ENCODE measurements at places on chromosomes 4 and X.

DNA sequence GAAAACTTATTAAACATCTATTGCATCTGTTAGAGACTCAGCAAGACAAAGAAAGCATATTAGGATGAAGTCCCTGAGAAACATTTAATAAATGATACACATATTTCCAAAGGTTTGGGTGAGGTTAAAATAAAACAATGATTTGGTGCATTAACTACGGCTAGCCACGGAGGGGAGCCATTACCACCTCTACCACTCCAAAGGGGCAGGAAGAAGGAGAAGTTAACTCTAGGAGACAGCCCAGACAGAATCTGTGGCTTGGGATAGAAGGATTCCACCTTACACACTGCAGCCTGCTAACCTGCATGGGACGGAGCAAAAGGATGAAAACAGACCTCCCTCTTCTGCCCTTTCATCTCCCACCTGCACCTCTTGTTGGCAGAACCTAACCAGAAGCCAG is 189.1 kb upstream of the C1QTNF7 start:
- ATAC-seq, result peak; percentile 45
- no peaks in the 10 kb centered on the region for H3K36me3 ChIP-seq
- no peak overlapping the region for H3K4me3 ChIP-seq
- peaks cover 8% of the 10 kb centered on the region for H3K4me1 ChIP-seq
- no peaks in the 10 kb centered on the region for H3K27me3 ChIP-seq
- H3K27ac ChIP-seq, result no peak overlapping the region

DNA sequence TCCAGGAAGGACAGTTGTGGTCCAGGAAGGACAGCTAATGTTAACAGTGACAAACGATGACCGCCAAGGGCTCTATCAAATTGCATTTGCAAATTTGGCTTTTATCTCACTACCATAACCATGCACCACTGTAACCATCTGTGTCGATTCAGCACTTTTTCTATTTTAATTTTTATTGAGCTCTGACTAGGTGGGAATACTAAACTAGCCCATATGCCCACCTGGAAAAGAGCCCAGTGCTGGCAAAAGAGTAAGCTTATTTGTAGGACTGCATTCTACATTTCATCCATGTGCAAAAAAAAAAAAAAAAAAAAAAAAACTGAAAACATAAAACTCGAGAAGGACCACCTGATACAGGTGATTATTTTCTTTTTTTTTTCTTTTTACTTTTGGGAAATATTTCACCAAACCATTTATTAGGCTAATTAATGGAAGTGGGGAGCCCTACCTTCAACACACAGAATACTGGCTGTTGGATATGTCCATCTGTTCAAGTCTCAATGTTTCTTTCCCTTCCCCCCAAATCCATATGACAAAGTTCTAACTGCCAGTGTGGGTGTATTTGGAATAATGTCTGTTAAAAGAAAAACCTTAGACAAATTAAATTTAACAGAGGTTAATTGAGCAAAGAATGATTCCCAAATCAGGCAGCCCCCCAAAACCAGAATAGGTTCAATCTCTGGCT is 99.5 kb upstream of the MXRA5 start:
- no peak overlapping the region for H3K4me3 ChIP-seq
- no peak overlapping the region for H3K27ac ChIP-seq
- H3K36me3 ChIP-seq, result no peaks in the 10 kb centered on the region

- H3K4me1 ChIP-seq, result no peaks in the 10 kb centered on the region
- H3K36me3 ChIP-seq, result no peaks in the 10 kb centered on the region
- H3K27ac ChIP-seq, result no peak overlapping the region
- no peak overlapping the region for H3K4me3 ChIP-seq
- ATAC-seq, result no peak
Measured at GRCh38 chrX:29471829-29472228, 743.5 kb upstream of the MAGEB2 start.

GRCh38 chr4:173827707-173828106 is 297.7 kb upstream of the HAND2 start:
- no peaks in the 10 kb centered on the region for H3K4me1 ChIP-seq
- ATAC-seq, result no peak
- H3K27me3 ChIP-seq, result peaks cover 8% of the 10 kb centered on the region

DNA sequence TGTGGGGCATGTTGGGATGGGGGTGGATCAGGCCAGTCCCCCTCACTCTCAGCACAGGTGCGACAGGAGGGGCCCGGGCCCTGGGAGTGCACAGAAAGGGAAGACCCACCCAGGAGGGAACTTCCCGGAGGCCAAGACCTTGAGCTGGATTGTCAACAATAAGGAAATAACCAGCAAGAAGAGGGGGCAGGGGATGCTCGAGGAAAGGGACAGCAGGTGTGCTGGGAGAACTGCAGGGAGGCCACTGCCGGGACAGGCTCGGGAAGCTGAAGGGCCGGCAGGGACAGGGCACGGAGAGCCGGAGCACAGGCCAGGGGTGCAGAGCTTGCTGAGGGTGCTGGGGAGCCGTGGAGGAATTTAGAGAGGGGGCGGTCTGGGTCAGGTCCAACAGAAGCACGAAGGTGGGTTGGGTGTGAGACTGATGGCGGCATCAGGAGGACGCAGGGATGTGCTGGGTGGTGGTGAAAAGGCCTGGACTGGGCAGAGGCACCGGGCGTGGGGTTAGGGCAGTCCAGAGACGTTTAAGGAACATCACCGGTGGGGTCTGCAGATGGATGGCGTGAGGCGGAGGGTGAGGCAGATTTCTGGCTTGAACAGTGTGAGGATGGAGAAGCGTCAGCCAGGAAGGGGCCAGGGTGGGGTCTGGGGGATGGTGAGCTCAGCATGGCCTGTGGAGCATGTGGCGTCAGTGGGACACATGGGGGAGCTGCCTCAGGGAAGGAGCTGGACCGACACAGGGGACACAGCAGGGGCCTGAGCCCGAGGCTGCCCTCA is 54.8 kb downstream of the ADRA2C start:
- H3K4me1 ChIP-seq, result peaks cover 4% of the 10 kb centered on the region
- H3K27ac ChIP-seq, result no peak overlapping the region
- no peak for ATAC-seq
- peaks cover 7% of the 10 kb centered on the region for H3K27me3 ChIP-seq

GRCh38 chr4:116444117-116444516 is 641.3 kb downstream of the TRAM1L1 start:
- no peak for ATAC-seq
- no peaks in the 10 kb centered on the region for H3K4me1 ChIP-seq
- no peak overlapping the region for H3K27ac ChIP-seq
- no peaks in the 10 kb centered on the region for H3K27me3 ChIP-seq

DNA sequence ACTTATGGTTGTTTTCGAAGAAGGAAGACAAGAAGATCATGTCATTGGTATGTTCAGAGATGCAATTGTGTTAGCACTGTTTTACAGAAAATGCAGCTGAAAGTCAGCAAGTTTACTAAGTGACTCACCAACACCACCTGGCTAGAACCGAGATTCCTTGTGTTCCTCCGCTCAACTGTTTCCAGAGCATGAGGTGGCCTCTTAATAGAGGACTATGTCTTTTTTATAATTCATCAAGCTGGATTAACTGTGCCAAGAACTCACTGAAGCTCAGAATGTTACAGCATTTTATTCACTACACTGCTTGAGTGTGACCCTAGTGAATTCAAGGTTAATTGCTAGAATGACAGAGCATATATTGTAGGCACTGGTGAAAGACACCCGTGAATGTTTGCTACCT is 1573.5 kb upstream of the TENM3 start:
- no peaks in the 10 kb centered on the region for H3K4me1 ChIP-seq
- H3K4me3 ChIP-seq, result no peak overlapping the region
- no peak overlapping the region for H3K27ac ChIP-seq

GRCh38 chr4:5772528-5773270 is 61.7 kb downstream of the EVC start:
- H3K4me1 ChIP-seq, result no peaks in the 10 kb centered on the region
- no peak overlapping the region for H3K4me3 ChIP-seq
- no peak for ATAC-seq
- H3K36me3 ChIP-seq, result no peaks in the 10 kb centered on the region

DNA sequence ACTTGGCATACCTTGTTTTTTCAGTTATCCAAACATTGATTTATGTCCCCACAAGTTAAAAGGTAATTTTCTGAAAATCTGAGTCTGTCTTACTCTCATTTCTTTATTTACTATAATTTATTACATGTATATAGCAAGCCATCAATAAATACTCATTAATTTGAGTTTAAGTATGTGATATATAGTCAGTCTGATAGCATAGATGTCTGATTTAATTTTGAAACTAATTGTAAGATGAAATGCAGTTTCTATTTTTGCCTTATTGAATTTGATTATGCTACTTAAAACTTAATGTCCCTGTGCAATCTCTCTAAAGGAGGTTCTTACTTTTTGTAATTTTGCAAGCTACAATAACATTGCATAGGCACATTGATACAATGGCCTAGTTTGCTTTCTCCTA is 2418.6 kb downstream of the ARAP2 start:
- no peaks in the 10 kb centered on the region for H3K36me3 ChIP-seq
- ATAC-seq, result no peak
- H3K4me1 ChIP-seq, result no peaks in the 10 kb centered on the region
- no peak overlapping the region for H3K27ac ChIP-seq
- no peak overlapping the region for H3K4me3 ChIP-seq

DNA sequence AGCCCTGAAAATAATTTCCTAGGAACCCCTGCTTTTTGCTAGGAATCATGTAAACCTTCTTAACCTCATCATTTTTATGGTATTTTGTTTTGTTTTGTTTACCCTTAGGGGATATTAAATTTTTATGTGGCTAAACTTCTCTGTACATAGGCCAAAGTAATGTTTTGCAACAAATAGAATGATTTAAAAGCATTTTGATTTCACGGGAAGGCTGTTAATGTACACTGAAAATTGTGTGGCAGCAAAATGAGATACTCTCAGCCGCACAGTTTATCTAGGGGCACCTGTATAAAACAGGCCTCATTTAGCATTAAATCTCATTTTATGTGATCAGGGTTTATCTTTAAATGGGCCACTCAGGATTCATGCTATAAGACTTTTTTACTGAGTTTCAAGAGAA is 175.0 kb downstream of the ANTXR2 start:
- H3K36me3 ChIP-seq, result no peaks in the 10 kb centered on the region
- H3K4me1 ChIP-seq, result no peaks in the 10 kb centered on the region
- no peak overlapping the region for H3K27ac ChIP-seq

DNA sequence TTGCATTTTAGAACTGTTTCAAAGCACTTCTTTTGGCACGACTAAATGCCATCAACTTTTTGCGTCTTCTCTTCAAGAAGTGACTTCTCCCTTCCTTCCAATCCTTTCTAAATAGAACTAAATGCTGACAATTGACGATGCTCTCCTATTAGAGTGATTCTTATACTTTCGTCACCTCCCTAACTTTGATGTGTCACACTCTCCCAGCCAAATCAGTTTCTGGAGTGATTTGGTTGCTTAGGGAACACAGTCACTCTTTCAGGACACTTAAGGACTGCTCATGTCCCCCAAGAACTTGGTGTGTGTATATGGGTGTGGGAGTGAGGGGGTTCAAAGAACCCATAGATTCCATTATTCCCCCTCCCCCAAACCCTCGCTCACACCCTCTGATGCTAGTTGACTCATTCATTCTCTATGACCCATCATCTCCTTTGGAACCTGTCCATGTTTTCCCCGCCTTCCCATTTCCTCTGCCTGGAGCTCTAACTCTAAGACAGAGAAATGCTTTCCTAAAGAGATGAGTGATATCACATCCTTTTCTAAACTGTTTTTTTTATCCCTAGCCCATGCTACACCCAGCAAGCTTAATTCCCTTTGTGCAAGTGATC is 26.8 kb upstream of the AREG start:
- ATAC-seq, result no peak
- no peak overlapping the region for H3K27ac ChIP-seq
- no peaks in the 10 kb centered on the region for H3K36me3 ChIP-seq
- peaks cover 22% of the 10 kb centered on the region for H3K27me3 ChIP-seq

DNA sequence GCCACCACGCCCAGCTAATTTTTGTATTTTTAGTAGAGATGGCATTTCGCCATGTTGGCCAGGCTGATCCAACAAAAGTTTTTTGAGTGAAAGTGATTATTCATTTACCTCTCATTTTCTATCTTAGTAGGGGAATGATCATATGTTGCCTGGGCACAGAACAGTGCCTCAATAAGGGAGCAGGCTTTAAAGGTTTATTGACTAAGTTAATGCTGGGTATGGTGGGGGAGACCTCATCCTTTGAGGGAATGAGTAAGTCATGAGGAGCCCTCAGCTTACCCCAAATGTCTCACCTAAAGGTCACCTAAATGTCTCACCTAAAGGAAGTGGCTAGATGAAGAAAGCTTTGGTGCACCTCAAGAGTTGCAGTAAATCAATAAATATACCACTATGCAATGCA is 109.0 kb downstream of the CLCN4 start:
- no peaks in the 10 kb centered on the region for H3K36me3 ChIP-seq
- no peak overlapping the region for H3K27ac ChIP-seq
- H3K4me1 ChIP-seq, result no peaks in the 10 kb centered on the region
- H3K4me3 ChIP-seq, result no peak overlapping the region
- peaks cover 5% of the 10 kb centered on the region for H3K27me3 ChIP-seq
- no peak for ATAC-seq

DNA sequence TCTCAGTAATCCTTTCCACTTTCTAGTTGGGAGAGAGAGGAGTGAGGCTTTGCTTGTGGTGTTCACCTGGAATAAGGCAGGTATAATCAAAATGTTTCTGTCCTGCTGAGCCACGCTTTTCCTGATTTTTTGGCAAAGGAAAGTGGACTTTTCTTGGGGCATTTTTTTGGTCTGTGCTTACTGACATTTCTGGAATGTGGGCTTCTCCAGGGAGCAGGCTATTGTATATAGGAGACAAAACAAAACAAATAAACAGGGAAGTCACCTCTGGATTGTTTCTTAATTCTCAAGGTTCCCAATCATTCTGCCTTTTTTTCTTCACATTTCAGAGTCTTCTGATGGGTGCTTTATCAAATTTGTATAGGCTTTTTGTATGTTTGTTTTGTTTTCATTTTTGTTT is 25.7 kb upstream of the RP2 start:
- no peak overlapping the region for H3K27ac ChIP-seq
- H3K4me3 ChIP-seq, result no peak overlapping the region
- H3K4me1 ChIP-seq, result no peaks in the 10 kb centered on the region
- peaks cover 9% of the 10 kb centered on the region for H3K27me3 ChIP-seq
- H3K36me3 ChIP-seq, result no peaks in the 10 kb centered on the region

DNA sequence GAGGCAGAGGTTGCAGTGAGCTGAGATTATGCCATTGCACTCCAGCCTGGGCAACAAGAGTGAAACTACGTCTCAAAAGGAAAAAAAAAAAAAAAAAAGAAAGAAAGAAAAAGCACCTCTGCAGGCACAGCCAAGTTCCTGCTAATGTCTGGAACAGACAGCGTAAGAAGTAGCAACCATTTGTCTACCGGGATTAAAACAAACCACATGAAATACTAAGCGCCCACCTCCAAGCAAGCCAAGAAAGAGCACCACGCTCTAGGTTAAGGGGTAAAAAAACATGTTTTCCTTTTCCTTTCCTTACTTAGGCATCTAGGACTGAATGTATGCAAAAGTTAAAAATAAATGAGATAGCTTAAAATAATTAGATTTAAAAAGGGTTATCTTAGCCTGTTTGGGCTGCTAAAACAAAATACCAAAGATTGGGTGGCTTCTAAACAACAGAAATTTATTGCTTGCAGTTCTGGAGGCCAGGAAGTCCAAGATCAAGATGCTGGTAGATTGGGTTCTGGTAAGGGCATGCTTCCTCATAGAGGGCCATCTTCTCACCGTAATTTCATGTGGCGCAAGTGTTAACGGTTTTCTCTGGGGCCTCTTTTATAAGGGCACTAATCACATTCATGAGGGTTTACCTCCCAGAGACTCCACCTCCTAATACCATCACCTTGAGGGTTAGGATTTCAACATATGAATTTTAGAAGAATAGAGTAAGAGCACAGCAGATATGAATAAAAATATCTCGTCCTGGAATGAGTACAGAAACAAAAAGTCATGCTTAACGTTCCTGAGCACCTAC is 12.3 kb downstream of the GPC4 start:
- no peak overlapping the region for H3K27ac ChIP-seq
- H3K4me1 ChIP-seq, result no peaks in the 10 kb centered on the region
- no peaks in the 10 kb centered on the region for H3K36me3 ChIP-seq
- ATAC-seq, result no peak

Measured in activated T-helper 17 cell treated with anti-CD3 and anti-CD28 coated beads, Interleukin-2, amount 50 U/mL, for 72 hours (primary cell).